ENCODE measurements at places on chromosomes 12 and 14. TPM values are rescaled to one million over a fixed set of nuclear protein-coding genes. Genes with fewer than 3 reads are reported as not detected.

GRCh38 chr12:117139025-117139717, 40.0 kb upstream of the TESC start:
- no peak for DNase-seq

The TMEM132D gene
- total RNA-seq = 0.13 TPM

The PRB2 gene
- total RNA-seq = not detected

DNA sequence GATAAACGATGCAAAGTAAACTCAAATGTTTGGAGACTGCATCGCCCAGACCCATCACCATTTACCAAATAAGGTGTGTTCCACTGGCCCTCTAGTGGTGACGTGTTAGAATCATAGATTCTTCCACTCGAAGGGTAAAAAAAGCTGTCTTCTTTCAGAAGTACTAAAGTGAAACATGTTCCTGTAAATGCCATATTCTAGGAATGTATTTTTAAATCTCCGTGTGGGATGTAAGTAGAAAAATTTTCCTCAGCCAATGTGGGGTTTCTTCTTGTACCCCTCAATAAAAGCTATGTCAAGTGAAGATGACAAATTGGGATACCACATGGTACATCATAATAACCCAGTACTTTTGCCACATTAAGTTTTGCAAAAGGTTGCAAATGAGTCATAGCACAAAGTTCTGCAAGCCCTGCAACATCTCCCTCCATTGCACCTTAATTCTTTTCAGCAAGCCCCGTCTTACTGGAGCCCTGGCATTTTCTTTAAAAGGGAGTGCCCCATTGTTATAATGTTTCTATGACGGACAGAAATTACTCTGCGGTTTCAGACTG, 100.8 kb downstream of the CCER1 start:
- no peak for DNase-seq

The BMP4 gene
- total RNA-seq = 11.2 TPM

- peak; percentile 29 for DNase-seq
Measured at GRCh38 chr14:103630364-103631108, 1.5 kb downstream of the KLC1 start.

GRCh38 chr14:51516706-51517395, 134.9 kb upstream of the FRMD6 start:
- DNase-seq = no peak

GRCh38 chr12:65282840-65283239, 4.4 kb downstream of the MSRB3 start:
- no peak for DNase-seq

DNA sequence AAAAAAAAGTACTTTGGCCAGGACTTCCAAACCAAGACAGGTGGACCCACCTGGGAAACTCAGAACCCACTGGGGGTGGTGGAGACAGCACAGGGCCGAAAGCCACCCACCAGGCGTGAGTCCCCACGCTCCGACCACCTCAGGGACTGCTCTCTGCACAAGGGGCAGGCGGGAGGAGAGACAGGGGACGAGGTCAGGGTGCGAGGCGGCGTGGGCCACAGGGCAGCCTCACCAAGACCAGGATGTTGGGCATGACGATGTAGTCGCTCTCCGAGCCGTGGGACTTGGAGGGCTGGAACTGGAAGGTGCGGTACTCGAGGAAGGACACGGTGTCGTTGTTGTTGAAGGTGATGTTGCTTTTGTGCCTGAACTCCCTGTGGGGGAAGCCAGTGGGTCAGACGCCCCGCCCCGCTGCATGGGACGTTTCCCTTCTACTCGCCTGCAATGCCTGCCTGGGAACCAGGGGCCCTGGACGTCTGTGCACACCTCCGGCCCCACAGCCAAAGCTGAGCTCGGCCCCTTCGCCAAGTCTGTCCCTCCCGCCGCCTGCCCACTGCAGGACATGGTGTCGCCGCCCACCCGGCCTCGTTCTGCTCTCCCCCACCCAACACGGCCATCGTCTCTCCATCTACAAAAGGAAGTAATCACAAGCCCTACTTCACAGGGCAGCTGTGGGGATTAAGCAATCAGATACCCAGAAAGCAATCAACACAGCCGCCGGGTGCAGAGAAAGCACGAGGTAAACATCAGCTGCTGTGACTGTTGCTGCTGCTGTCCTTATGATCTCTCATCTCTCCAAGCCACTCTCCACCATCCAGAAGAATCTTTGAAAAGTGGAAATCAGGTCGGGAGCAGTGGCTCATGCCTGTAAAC, 48.7 kb downstream of the SCARB1 start:
- DNase-seq = no peak

GRCh38 chr14:51701951-51702350, 50.2 kb downstream of the FRMD6 start:
- no peak for DNase-seq

DNA sequence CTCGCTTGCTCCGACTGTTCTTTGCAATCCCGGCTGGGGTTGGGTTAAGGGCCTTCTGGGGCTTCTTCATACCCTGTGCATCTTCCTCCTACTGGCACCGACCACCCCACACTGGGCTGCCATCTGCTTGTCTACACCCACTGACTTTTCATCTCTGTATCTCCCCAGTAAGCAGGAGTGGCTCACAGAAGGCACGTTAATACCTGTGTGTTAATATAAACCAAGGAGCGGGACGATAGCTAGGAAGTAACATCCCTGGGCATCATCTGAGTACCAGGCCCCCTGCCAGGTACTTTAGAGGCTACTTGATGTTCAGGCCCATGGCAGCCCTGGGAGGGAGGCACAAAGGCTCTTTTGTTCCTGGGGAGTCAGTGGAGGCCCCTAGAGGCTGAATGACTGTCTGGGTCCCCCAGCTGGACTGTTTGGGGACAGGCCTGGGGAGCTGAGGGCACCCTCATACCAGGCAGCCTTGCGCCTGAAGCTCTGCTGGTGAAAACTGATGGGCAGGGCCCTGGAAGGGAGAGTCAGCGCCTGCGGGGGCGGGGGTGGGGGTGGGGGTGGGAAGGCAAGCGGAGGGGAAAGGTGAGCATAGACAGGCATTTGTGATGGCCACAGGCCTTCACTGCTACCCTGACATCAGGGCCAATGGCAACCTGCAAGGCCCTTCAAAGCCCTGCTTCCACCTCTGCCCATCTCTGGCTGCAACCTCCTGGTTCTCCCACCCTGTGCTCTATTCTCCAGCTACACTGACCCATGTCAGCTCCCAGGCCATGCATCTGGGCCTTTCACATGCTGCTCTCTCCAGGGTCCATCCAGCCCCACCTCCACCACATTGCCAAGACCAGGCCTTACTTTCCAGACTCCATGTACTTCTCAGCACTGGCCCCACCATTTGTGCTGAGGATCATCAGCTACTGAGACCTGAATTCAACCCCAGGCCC, 34.2 kb upstream of the DEGS2 start:
- DNase-seq = peak; percentile 55

DNA sequence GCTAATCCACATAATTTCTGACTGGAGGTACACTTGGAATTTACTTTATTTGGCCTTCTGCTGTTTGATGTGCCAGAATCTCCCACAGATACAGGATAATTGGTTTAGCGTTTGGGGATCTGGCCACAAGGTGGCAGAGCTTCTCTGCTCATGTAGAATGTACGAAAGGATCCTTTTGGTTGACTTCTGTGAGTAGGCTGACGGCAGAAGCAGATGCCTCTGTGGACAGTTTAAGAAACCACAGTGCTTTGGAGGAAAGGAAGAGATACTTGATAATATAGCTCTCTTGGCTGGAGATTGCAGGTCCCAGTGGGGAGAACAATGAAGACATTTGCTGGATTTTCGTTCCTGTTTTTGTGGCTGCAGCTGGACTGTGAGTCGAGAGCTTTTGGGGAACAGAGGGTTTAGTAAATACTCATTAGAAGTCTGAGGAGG, 75.3 kb upstream of the OR4E1 start:
- peak; percentile 71 for DNase-seq

- no peak for DNase-seq
Measured at GRCh38 chr14:23310546-23310945, 3.9 kb downstream of the BCL2L2 start.

- DNase-seq = no peak
Measured at GRCh38 chr12:93723568-93723930, 46.4 kb downstream of the CRADD start.

DNA sequence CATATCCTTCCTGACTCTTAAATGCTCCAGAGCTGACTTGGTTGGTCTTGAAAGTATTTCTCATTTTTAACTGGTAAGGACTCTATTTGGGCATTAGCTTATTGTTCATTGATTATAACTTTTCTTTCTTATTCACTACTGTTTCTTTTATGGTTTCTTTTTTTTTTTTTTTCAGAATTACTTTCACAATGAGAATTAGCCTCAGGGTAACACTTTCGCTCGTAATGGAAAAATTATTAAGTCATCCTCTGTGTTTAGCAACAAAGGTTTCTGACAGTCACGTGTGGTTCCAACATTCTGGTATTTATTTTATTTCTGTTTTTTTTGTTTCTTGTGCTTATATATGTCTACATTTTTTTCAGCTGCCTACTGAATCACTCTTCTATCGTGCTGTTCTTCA, 80.0 kb downstream of the METTL25 start:
- no peak for DNase-seq

The DYRK4 gene
- 32.8 TPM for total RNA-seq

- DNase-seq = no peak
Measured at GRCh38 chr14:33647385-33647786, 303.5 kb downstream of the EGLN3 start.

The PTGDR gene
- 3.1 TPM for total RNA-seq

The ANAPC7 gene
- total RNA-seq = 47.8 TPM

The PLEKHD1 gene
- 0.25 TPM for total RNA-seq

The TMTC2 gene
- 32.9 TPM for total RNA-seq

The SYCP3 gene
- 0.25 TPM for total RNA-seq

The GPR162 gene
- total RNA-seq = 5.0 TPM

The AQP5 gene
- total RNA-seq = 0.91 TPM

- no peak for DNase-seq
Measured at GRCh38 chr14:65604936-65605335, 192.4 kb downstream of the FUT8 start.

The AMIGO2 gene
- 8.7 TPM for total RNA-seq

The MAP3K9 gene
- 8.3 TPM for total RNA-seq

The PPP1R1A gene
- total RNA-seq = 128 TPM

GRCh38 chr12:11778713-11779685, 129.5 kb downstream of the ETV6 start:
- no peak for DNase-seq

DNA sequence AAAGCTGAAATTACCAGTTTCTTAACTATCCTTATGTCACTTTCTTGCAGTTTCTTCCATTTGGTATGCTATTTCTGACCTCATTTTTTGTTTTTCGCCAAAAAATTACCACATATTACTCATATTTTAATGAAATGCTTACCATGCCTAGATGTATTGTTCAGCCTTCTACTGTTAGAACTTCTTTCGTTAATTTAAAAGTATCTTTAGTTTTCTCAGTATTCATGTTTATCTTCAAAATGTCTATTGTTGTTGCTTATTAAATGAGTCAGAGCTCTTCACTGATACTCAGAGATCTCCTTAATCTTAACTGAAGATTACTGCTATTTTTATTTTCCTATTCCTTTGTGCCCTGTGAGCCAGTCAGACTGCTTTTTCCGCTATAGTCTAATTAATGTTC, 20.5 kb downstream of the RAP1B start:
- no peak for DNase-seq

GRCh38 chr12:41528874-41529273, 340.8 kb downstream of the PDZRN4 start:
- DNase-seq = no peak

- no peak for DNase-seq
Measured at GRCh38 chr12:15677726-15678201, 111.4 kb downstream of the EPS8 start.

The LAG3 gene
- 1.3 TPM for total RNA-seq
